HT-29 (cell line): ENCODE measurements at places on chromosomes 5 and 9. TPM values are rescaled to one million over a fixed set of nuclear protein-coding genes. Genes with fewer than 3 reads are reported as not detected.

Gene EIF4E1B
- total RNA-seq: not detected in 2 replicates

Gene REEP2
- total RNA-seq: 0.03 and 0.05 TPM in 2 replicates

Gene TMC1
- total RNA-seq: 0.26 and 0.53 TPM in 2 replicates

Gene SLCO6A1
- not detected in 2 replicates for total RNA-seq

Gene VPS13A
- 10.0 and 13.8 TPM in 2 replicates for total RNA-seq

Gene ALDH1A1
- 329 and 383 TPM in 2 replicates for total RNA-seq

Gene SPATA31A5
- total RNA-seq: not detected in 2 replicates

Gene PLAC8L1
- total RNA-seq: not detected in 2 replicates

Gene SLC34A1
- not detected in 2 replicates for total RNA-seq
